ENCODE measurements at places on chromosomes 1 and 21.

DNA sequence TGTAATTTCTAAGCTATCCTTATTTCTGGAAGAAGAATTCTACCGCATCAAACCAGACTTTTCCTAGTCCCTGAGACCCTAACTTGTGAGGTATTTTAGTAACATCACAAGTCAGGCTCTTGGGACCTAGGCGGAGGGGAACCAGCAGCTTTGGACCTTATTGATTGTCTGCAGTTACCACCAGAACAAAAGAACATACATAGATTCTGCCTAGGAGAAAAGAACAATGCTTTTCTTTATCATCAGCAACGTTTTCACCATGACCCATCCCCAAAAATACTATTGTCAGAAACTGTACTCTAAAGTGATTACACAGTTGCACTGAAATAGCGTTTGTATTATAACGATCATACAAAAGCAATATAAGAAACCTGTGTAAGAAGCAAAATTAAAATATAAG, 860.4 kb downstream of the USP25 start:
- no peak for DNase-seq

DNA sequence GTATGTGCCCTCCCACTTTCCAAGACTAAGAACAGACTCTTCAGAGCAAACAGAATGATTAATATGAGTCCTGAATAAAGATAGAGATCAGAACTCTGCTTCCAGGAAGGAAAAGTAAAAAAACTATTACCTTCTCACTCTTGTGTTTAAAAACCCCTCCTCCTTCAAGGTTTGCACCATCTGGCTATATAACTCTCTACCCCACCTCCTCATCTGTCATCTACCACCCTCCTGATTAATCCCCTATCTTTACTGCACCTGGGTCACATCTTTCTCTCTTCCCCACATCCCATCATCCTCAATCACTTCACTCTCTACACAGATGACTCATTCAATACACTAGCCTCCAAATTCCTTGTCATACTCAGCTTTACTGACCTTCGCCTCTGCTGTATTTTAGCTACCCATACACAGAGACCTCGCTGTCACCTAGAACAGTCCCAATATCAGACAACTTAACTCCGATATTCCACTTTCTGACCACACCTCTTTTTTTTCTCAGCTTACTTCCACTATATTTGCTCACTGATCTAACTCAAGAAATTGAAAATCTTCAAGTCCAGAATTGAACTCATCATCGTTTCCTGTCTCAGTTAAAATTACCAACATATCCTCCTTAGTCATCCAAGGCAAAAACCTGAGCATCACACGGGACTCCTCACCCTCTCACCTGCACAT, 3.7 kb downstream of the SCMH1 start:
- no peak for DNase-seq

DNA sequence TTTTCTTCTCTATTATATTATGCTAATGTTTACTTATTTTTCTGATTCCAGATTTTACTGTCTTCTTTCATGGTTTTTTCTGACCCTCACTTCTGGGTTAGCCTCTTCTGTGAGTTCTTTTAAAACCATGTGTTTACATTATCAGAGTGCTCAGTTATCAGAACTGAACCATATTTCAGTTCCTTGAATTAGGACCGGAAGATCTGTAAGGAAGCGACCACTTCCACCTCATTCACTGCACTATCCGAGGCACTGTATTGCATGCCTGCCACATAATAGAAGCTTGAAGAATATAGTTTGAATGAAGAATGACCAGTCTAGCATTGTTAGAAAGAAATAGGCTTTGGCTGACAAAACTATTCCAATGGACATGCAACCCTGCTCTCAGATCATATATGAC, 281.0 kb upstream of the DEPDC1 start:
- no peak for DNase-seq

DNA sequence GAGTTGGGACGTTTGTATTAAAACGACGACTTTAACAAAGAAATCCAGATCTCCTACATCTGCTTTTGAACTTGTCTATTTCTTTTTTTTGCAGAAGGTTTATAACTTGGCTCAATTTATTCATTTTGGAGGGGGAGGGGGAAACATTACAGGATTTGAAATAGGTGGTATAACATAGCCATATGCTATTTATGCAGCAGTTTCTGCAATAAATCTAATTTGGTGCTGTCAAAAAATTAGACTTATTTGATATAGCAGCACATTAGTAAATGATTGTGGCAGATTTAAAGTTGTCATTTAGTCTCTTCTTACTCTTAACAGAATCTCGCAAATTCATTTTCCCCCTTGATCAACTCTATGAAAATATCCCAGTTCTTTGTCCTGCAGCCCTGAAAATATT, 138.2 kb downstream of the SDCCAG8 start:
- DNase-seq, result no peak

- no peak for DNase-seq
These were observed 23.3 kb downstream of the STUM start for GRCh38 chr1:226571893-226572292.

GRCh38 chr1:110341146-110341871, 2.1 kb downstream of the RBM15 start:
- DNase-seq, result no peak

Data from AG08395 (cell line).